ENCODE measurements at places on chromosomes 6 and 20.
A peak's percentile ranks its signal among the peaks of the same experiment; 100 is the strongest.

DNA sequence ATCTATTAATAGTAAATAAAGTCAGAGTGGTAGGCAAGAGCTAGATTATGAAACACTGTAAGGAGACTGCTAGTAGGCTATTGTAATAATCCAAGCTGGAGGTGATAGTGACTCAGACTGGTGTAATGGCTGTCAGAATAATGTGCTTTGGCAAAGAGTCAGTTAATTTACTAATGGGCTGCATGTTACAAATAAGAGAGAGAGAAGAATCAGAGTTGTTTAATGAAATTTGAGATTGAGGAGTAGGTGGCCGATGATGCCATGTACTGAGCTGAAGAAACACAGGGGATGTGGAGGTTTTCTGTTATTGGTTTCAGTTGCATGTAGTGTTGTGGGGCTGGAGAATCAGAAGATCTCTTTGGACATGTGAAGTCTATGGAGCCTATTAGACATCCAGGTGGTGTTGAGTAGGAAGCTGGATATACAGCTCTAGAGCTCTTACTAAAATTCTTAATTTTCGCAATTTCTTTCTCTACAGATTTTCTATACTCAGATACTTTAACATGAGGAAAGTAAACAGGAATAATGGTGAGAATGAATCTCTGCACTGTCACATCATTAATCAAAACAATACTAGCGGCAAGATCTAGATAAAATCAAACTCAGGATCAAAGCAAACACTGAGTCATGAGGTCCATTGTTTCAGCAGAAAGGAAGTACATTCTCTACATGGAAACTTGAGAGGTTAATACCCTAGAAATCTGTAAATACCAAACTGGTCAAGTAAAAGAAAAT, 167.7 kb downstream of the SIM1 start:
- peak; percentile 82 for DNase-seq

DNA sequence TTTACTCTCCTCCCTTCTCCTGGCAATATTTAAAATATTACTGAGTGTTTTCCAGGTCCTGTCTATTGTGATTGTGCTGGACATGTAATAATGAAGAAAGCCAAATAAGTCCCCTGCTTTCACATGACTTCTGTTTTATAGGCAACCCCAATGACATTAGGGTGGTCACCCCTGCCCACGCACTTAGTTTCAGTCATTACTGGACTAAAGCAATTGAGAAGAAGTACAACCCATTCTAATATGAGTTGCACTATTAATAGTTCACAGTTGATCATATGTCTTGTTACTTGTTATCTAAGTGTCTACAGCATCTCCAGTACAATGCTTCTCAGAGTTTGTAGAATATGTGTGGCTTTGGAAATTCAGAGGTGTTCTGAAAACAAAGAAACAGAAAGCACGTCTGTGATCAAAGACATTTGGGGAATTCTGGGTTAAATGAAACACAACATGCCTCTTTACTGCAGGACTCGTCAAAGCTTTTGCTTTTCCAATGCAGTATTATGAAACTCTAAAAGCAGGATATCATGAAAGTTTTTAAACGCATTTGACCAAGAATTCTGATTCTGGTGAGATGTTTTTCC, 789.5 kb downstream of the DHX35 start:
- no peak for DNase-seq

DNA sequence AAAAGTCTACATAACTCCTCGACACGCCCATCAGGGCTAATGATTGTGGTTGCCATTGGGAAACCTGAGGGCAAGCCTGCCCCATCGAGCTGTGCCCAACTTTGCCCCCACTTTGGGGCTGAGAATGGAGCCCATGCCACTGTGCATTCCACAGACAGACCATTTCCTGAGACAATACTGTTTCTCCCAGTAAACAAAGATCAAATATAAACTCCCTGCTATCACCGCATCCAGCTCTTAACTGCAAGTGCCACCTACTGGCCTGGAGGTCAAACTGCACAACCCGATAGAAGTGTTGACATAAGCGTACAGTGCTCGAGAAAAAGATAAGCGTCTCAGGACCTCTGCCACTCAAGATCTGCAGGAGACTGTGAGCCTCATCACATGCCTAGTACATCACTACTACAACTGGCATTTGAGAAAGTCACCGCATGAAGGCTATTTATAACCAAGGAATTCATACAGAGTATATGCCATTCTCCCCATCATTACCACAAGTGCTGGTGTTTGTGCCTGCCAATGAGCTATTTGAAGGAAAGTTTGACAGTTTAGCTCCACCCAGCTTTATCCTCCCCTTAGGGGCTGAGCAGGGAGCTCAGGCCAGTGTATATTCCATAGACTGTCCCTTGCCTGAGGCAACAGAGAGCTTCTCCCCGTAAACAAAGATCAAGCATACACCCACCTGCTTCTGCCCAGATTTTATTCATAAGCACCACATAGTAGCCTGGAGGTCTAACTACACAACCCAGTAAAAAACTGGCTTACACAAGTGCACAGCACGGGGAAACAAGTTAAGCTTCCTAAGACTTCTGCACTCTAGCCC, 4.5 kb upstream of the DEFB126 start:
- no peak for DNase-seq

GRCh38 chr20:6051505-6051904, 2.4 kb downstream of the LRRN4 start:
- DNase-seq, result peak; percentile 85

- DNase-seq, result no peak
These were observed 594.9 kb downstream of the PHF3 start for GRCh38 chr6:64230530-64230929.

DNA sequence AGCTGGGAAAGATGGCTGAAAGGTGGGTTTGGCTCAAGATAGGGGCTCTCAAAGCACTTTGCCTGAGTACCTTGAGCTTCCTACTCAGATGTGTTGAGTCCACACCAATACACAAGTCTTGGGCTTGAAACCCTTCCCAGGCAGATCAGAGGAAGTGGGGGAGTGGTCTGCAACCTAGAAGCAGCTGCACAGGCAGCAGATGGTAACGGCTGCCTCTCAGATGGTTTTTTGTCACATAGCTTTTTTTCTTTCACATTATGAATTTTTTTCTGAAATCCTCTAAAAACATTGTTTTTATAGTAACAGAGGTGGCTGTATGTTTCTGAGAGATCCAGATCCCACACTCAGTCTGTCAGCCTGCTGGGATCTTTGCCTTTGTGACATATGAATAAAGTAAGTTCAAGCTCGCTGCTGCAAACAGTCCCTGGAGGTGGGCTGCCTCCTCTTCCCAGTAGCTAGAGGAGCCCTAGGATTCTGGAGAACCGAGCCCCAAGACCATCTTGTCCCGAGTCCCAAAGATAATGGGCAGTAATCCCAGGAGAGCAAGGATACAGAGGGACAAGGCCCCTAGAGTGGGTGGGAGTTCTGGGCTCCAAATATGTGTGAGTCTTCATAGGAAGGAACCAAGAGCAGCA, 97.1 kb upstream of the TOP1 start:
- no peak for DNase-seq

GRCh38 chr6:5411414-5411813, 150.1 kb downstream of the FARS2 start:
- no peak for DNase-seq

DNA sequence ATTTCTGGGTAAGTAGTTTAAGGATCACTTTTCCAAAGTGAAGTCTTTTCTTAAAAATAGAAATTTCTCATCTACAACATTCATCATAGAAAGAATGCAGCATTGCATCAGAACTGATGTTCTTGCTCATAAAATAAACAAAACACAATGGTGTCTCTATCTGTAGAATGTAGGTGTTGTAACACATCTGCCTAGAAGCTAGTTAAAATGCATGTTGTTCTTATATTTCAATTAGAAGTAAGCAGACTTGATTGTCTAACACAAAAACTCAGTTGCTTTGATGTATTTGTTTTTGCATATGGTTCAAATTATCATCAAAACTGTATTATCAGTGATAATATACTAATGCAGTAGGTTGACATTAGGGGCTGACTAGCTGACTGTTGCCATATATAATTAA, 654.7 kb upstream of the FLRT3 start:
- no peak for DNase-seq

- DNase-seq, result no peak
These were observed 347.7 kb downstream of the PRKN start for GRCh38 chr6:162379757-162380409.

- no peak for DNase-seq
These were observed 31.9 kb upstream of the EIF2S2 start for GRCh38 chr20:34143951-34144350.

- DNase-seq, result no peak
These were observed 400 bp downstream of the PAK1IP1 start for GRCh38 chr6:10695086-10695657.

DNA sequence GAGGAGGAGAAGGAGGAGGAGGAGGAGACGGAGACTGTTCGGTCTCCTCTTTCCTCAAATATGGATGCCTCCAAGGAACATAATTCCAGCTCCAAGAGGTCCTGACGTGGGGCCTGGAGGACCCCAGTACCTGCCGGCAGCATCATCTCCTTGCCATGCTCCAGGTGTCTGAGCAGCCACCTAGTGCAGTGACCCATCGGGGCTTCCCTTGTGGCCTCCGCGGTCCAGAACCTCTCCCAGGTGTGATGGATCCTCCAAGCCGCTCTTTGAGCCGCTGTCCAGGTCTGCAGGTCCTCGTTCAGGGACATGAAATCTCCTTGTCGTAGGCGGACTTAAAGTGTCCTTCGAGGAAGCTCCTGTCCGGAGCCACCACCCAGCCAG, 35.8 kb upstream of the HLA-C start:
- no peak for DNase-seq

DNA sequence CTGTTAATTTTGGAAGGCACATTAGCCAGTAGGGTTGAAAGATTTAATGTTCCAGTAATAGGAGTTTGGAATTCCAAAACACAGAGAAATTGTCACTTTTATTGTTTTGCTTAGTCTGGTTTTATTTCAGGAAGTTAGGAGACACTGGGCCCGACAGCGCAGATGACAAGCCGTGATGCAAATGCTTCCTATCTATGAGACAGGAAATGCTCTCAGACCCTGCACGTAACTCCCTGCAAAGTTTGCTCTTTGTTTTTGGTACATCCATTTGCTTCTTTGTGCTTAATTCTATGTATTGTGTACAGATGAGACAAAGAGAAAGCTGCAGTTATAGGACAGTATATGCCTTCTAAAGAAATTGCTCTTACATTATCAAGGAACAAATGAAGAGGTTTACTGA, 201.6 kb upstream of the SGK1 start:
- DNase-seq, result no peak

- DNase-seq, result no peak
These were observed 38.0 kb upstream of the PDE10A start for GRCh38 chr6:165701005-165701404.

GRCh38 chr6:64505312-64505711, 869.7 kb downstream of the PHF3 start:
- DNase-seq, result no peak

DNA sequence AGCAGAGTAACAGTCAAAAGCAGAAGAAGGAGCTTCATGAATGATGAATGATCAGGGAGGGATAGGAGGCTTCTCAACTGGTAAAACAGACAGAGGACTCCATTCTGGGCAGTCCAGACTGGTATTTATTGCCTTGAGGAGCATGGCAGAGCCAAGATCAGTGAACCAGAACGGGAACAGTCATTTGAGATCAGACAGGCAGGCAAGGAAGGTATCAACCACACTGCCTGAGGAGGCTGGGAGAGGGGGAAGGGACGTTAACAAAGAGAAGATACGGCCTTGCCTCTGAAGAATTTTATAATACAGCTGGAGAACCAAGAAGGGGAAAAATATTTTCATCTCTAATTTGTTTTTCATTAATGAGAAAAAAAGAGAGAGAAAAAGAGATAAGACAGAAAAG, at the start of gene DEFB121:
TSS of gene DEFB121 (minus strand) at position 101 of the 400 bp plus-strand sequence. CDS start at position 38, 63 bp downstream.
- DNase-seq, result peak; percentile 32

DNA sequence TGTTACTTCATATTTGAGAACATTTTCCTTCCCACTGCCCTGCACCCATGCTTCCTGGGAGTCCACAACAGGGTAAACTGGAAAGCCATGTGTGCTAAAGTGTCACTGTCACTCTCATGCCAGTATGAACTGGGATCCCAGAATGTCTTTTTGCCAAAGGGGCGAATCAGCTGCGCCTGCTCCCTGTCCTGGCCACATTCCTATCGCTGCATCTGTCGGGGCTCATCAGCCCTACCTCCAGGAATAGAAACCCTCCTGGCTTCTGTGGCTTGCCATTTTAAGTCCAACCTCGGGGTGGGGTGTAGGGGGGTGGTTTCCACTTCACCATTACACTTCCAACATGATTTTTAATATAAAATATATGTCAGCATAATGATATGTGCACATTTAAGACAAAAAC, 933 bp downstream of the KLHL31 start:
- no peak for DNase-seq

GRCh38 chr6:151747896-151748295, 59.6 kb upstream of the ESR1 start:
- DNase-seq, result no peak

- DNase-seq, result peak; percentile 38
These were observed 707.0 kb downstream of the EPM2A start for GRCh38 chr6:145028144-145028818.

- no peak for DNase-seq
These were observed 48.7 kb downstream of the KCTD20 start for GRCh38 chr6:36491378-36491965.

- DNase-seq, result peak; percentile 95
These were observed 343.0 kb downstream of the CDKAL1 start for GRCh38 chr6:20877008-20877937.

GRCh38 chr20:57175397-57176010, 90.9 kb downstream of the BMP7 start:
- DNase-seq, result no peak

GRCh38 chr6:163951326-163951725, 536.8 kb downstream of the QKI start:
- DNase-seq, result no peak

DNA sequence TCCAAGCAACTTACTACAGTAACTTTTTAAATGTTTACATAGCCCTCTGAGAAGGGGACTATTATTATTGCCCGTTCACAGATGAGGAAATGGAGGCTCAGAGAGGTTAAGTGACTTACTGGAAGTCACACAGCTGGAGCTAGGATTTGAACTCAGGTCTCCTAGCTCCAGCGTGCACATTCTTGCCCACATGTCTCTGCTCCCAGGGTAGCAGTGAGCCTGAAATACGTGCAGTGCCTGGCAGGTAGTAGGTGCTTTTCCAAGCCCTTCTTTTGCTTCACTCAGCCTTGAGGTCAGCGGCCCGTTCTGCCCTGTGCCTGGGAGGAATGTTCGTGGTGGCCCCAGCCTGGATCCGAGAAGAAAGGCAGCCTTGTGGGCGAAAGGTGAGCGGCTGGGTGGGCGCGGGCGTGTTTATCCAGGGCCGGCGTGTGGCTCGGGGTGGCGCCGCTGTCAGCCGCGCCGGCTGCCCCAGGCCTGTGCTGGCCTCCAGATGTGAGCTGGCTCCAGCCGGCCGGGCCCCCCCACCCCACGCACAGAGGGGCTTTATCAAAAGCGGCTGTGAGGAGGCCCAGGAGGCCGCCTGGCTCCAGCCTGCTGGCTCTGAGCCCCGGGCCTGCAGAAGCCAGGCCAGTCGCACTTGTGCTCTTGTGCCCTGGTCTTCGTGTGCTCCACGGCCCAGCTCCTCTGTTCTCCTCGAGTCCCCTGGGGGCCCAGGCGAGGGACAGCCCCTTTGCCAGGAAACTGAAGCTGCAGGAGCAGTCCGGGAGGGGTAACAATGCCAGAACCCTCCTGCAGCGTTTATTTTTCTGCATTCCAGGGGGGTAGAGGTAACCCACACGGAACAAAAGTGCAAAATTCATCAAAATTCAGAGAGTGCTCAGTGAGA, 58.1 kb downstream of the UBE2V1 start:
- DNase-seq, result peak; percentile 89
